ENCODE measurements at places on chromosomes 3 and 15. TPM values are rescaled to one million over a fixed set of nuclear protein-coding genes. Genes with fewer than 3 reads are reported as not detected.

Gene CRABP1
- total RNA-seq, result 9.9 TPM

Gene ALDH1L1
- total RNA-seq, result 4.7 TPM

Gene MYH15
- 1.8 TPM for total RNA-seq

Gene TRH
- total RNA-seq, result 16.4 TPM

Gene GOLGA6L9
- 9.5 TPM for total RNA-seq

Gene MRAS
- 50.1 TPM for total RNA-seq

Gene FOXB1
- 0.91 TPM for total RNA-seq

Gene GOLGA8G
- total RNA-seq, result 0.09 TPM

Gene SNAP23
- 38.0 TPM for total RNA-seq

Gene GABRB3
- 73.9 TPM for total RNA-seq

Gene TM6SF1
- 1.8 TPM for total RNA-seq

Gene CCR8
- total RNA-seq, result not detected

Gene DUOXA1
- not detected for total RNA-seq

Gene COLQ
- total RNA-seq, result 2.5 TPM

Gene GHSR
- not detected for total RNA-seq

Gene PCBP4
- 55.5 TPM for total RNA-seq

Gene CD200R1
- total RNA-seq, result 0.64 TPM

Gene LXN
- total RNA-seq, result 5.0 TPM

Gene PLA2G4D
- 0.09 TPM for total RNA-seq

Gene CLEC3B
- total RNA-seq, result 17.1 TPM

Gene NPHP3
- 23.7 TPM for total RNA-seq

Measured in cerebellum (tissue), 4 donors.